ENCODE measurements at places on chromosomes 3 and 15.

DNA sequence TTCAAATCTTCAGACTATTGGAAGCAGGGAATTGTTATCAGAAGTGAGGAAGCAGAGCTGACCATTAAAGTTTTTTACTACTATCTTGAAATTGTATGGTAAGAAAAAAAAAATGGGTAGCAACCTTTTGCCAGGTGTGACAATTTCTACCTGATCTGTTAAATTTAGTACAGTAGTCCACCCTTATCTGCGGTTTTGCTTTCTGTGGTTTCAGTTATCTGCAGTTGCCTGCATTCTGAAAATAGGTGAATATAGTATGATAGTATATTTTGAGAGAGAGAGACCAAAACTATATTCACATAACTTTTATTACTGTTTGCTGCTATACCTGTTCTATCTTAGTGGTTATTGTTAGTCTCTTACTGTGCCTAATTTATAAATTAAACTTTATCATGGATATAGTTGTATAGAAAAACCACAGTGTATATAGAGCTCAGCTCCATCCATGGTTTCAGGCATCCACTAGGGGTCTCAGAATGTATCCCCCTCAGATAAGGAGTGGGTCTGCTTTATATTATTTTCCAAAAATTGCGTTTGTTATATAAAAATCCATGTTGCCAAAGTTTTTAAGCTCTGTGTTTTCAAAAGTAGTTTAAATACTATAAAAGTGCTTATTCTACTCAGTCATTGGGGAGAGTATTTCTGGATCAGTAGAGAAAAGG, 69.9 kb downstream of the PTPRG start:
- DNase-seq = no peak

GRCh38 chr15:95973566-95974256, 356.8 kb upstream of the NR2F2 start:
- DNase-seq = no peak

DNA sequence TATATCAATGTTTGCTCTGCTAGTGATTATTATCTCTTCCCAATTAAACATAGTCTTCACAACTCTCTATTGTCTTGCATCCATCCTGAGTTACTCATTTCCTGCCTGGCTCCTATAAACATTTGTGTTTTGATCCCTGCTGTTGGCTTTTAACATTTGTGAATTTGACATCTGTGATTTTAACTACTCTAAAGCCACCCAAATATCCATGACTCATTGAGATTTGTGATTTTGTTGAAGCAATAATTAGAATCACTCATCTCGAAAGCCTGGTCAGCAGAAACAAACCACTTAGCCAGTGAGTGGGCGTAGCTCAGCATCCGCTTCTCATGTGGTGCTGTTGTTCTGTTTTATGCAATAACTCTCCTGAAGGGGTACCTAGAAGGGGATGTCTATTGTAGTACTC, 174.3 kb upstream of the ZBTB20 start:
- DNase-seq = no peak

GRCh38 chr3:70729845-70730244, 417.4 kb upstream of the MDFIC2 start:
- DNase-seq = no peak

GRCh38 chr3:44105571-44105970, 136.1 kb upstream of the TOPAZ1 start:
- no peak for DNase-seq

DNA sequence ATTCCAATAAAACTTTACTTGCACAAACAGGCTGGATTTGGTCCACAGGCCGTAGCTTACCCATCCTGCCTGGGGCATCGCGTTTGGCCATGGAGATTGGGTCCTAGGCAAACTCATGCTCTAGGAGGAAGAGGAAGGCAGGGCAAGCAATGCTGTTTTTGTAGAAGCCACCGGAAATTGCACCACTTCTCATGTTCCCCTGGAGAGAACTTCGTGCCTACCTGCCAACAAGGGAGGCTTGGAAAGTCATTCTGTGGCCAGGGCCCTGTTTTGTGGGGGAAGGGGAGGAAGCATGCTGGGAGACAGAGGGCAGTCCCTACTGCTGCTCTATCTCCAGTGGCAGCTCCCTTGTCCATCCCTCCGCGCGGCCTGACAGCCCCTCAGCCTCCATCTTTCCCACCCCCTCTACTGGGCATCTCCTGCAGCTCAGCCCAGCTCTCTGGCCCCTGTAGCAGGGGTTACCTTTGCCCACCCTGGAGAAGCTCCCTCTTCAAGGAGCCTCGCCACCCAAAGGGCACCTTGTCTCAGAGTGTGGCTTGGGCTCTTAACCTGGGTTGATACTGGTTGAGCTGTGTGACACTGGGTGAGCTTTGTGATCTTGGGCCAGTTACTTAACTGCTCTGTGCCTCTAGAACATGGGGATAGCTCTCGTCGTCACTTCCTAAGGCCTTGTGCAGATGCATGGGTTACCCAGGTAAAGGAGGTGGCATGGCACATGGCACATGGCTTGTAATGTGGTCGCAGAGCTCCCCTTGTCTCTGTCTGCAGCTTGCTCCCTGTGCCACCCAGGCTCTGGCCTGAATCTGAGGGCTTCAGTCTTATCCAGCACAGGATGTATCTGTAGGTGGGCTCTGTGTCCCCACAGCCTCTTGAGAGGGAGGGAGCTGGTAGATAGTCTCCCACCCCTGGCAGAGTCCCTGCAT, 6.1 kb downstream of the ABTB1 start:
- no peak for DNase-seq

DNA sequence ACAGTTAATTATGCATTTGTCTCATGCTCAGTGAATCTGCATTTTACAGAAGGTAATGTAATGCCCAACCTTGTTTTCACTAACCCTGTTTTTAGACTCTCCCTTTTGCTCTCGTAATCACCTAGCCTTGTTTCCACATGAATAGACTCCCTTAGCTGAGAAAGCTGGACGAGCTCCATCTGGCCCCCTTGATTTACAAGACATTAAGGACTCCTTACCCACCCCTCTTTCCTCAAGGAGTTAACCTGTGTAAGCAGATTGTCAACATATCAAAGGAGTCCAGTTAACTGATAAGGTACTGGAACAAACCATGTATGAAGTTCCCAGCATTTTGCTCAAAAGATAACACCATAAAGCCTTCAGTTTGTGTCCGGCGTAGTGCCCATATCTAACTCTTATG, 99.6 kb downstream of the VPS8 start:
- DNase-seq = no peak

- no peak for DNase-seq
These were observed 277.6 kb downstream of the LPP start for GRCh38 chr3:188431553-188431952.

DNA sequence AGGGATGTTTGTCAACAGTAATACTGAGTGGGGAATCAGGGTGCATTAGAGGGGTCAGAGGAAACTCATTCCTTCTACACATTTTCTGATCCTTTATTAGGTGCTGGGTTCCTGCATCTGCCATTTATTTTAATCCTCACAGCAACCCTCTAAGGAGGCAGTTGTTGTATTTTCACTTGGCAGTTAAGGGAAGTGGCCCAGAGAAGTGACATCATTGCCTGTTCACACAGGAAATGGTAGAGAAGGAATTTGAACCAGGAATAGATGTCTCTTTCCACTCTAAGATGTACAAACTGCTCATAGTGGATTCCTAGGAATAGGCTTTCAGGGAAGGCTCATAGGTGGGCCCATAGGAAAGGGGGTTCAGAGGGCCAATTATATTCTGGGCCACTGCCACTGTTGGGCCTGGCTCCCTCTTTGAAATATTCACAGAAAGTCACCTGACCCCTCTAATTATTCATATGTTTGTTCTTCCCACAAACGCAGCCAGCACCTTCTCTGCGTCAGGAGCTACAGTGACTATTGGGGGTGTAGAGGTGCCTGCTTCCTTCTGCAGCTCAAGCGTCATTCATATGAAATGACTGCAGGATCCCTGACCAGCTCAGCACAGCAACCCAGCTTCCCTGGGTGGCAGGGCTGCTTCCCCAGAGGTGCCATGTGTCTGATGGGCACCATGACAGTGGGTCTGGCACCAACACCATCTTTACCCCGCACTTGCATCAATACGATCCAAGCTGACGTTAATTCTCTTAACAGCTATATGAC, 163.9 kb upstream of the SMAD3 start:
- no peak for DNase-seq

DNA sequence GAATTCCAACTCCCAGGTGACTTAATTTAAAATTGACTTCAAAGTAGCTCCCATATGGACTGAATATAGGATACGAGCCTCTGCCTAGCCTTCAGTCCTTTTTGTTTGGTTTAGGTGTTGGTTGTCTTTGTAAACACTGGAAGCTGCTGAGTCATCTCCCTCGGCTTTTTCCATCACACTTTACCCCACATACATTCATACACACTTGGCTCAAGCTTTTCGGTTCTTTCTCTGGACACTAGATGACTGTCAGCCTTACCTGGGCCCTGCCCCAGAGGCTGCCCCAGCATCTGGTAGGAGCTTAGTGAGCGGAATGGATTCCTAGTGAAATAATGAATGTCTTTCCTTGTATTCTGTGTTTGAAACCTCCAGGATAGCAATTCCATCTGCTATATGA, 201.5 kb upstream of the IL12A start:
- DNase-seq = peak; percentile 18

Measured in NCI-H1417 (cell line).